ENCODE measurements at places on chromosomes 2 and 18.

GRCh38 chr2:52145005-52145404, 1113.1 kb upstream of the NRXN1 start:
- DNase-seq: no peak

- DNase-seq: no peak
These were observed 45.1 kb downstream of the PROC start for GRCh38 chr2:127463155-127463991.

DNA sequence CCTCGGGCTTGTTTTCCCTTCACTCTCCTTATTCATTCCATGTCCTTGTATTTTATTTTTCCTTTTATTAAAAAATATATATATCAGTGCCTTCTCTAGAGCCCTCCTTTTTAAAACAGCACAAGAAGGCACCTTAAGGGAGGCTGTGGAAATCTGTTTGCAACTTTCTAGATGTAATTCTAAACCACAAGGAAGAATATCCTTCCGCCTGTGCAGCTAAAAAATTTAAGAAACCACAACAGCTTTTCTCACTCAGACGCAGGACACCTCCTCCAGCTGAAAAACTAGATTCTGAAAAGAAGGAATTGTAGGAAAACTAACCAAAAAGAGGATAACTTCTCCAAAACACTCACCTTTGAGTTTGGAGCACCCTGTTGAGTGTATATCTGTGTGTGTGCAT, 142.2 kb downstream of the BCL11A start:
- no peak for DNase-seq

- DNase-seq: no peak
These were observed 73.3 kb downstream of the SH3BP4 start for GRCh38 chr2:235024931-235025773.

DNA sequence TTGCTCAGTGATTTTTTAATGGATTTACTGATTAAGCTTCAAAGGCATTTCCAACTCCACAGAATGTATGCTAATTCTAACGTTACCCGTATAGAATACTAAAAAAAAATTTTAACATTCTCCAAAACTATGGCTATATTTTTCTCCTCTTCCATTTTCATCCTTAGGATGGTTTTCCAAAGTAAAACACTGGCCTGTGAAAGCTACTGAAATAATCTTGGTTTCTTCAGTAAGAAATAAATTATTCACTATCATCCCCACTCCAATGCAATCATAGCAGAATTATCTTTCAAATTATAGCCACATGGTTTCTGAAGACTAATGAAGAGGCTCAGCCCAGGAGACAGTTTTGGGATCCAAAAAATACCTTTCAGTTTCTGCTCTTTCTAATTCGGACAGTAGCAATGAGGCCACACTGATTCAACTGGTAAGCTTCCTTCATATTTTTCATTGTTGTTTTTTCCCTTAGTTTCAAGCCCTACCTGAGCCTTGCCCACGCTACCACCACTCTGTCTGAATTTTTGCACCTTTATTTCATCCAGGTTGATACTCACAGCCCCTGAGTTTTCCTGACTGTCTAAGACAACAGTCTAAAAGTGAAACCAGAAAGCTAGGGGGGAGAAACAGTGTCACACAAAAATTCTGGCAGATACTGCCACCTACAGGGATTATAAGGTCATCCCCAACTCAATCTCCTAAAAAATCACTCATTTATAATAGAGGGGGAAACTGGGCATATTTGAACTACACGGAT, 887.9 kb downstream of the NRXN1 start:
- no peak for DNase-seq

DNA sequence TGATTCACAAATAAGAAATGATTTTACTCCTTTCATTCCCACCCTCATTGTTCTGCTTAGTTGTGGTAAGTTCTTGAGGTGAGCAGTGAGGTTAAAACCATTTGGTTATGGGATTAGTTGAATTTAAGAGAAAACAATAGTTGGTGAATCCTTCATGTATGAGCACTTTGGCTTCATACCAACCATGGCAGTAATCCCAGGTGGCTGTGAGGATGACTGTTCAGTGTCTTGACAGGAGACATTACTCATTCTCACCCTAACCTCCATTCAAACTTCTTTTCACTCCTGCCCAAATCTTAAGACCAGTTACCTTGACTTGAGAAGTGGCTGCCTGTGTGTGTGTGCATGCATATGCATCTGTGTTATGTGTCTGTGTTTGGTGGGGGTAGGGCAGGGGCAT, 143.1 kb downstream of the SETBP1 start:
- no peak for DNase-seq

DNA sequence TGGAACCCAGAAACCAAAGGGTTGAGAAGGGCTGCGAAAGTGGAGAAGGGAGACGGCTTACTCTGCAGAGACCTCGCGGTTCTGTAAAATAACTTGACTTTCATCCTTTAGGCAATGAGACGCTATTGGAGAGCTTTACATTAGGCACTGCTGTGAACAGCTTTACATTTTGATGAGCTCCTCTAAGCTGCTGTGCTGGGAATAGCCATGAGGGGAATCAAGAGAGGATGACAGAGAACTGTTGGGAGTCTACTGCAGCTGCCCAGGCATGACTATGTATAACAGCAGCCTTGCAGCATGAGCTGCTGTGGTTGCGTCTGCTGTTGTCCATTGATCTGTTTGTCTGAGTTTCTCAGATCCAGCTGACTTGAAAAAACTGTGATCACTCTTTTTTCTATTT, 310.8 kb upstream of the MAP2 start:
- DNase-seq: no peak

DNA sequence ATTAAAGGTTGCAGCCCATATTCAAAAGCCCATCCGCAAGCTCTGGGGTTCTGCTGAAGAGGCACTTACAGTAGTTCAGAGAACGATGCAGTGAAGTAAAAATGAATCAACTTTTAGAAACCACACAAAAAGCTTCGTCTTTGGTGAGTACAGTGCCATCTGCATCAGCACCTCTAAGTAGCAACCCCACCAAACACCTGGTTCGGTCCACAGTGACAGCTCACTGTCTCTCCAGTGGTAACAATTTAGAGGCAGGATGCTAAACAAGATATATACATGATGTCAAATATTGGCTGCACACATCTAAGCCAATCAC, 275.4 kb upstream of the TCF4 start:
- no peak for DNase-seq

GRCh38 chr2:112277596-112278220, 2.3 kb downstream of the ZC3H6 start:
- peak; percentile 42 for DNase-seq

DNA sequence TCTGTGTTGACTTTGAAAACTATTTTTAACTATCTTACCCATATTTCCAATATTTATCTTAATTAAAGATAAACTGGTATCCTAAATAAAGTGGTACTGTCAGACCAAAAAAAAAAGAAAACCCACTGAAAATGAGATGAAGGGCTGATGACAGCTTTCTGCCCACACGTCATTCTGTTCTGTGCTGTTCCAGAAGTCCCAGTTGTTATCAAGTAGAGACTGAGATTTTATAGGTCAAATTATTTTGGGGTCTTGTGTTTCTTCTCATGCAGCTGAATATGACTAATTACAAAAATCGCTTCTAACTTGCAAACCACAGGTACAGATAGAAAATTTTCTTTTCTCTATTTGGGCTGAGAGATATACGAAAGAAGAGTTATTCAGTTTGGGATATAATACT, 48.7 kb upstream of the KLF7 start:
- DNase-seq: no peak

- DNase-seq: no peak
These were observed 13.5 kb upstream of the COLEC12 start for GRCh38 chr18:513826-514530.

DNA sequence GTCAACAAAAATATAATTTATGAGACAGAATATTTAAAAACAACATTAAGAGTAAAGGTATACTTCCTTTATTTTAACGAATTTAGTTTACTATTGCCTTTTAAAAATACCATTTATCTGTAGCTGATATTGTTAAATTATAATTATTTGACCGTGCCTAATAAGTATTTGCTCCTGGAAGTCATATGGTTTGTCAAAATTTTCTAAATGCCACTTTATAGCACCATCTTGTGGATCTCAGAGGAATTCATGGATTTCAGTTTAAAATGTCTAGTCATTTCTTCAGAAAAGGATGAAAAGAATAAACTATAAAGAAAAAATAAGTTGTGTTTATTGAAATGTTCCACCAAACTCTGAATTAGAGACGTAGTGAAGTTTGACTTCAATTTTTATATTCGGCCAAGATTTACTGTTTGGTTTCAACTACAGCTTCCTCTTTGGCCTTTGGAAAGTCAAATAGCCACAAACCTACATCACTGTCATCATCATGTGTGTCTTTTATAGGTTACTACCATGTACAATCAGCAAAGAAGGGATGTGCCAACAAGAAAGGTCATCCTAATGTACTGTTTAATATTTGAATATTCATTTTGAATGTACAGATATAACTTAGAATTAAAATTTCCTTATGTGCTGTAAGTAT, 10.3 kb upstream of the FTCDNL1 start:
- no peak for DNase-seq

- DNase-seq: no peak
These were observed 34.6 kb downstream of the ODC1 start for GRCh38 chr2:10413503-10413902.

- DNase-seq: no peak
These were observed 39.7 kb downstream of the CDC42EP3 start for GRCh38 chr2:37631698-37632097.

DNA sequence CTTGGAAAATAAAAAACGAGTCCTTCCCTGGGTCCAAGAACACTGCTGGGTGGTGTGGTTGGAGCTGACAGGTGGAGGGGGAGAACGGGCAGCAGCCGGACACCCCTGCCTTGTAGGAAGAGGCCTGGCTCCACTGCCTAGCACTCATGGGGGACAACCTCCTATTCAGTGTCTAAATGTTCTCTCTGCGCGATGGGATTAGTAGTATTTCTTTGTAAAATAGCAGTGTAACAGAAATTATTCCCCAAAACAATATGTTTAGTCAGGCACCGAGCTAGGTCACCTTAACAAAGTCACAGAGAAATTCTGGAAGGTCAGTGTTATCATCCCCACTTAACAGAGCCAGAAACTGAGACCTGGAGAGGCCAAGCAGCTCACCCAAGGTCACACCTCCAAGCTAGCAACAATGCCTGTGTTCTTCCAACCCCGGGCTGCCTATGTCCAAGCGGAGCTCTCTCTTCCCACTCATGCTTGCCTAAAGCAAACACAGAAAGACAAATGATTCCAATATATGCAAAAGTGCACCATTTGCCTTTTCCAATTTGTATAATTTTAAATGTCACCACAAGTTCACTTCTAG, 68.0 kb downstream of the STEAP3 start:
- DNase-seq: no peak

DNA sequence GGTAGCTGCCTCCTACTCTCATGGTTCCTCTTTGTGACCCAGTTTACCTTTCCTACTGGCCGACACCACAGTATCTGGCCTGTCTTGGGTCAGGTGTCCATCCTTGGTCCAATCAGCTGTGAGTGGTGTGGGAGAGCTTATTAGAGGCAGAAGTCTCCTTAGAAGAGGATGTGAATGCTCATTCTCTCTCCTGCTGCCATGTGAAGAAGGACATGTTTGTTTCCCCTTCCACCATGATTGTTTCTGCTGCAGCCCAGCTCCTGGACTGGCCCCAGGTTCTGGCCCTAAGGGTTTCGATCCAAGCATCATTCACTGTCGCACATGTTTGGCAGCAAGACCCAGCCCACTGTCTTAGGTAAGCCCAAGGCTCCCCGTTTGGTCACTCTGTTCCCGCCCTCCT, 55.3 kb upstream of the TGIF1 start:
- DNase-seq: no peak

DNA sequence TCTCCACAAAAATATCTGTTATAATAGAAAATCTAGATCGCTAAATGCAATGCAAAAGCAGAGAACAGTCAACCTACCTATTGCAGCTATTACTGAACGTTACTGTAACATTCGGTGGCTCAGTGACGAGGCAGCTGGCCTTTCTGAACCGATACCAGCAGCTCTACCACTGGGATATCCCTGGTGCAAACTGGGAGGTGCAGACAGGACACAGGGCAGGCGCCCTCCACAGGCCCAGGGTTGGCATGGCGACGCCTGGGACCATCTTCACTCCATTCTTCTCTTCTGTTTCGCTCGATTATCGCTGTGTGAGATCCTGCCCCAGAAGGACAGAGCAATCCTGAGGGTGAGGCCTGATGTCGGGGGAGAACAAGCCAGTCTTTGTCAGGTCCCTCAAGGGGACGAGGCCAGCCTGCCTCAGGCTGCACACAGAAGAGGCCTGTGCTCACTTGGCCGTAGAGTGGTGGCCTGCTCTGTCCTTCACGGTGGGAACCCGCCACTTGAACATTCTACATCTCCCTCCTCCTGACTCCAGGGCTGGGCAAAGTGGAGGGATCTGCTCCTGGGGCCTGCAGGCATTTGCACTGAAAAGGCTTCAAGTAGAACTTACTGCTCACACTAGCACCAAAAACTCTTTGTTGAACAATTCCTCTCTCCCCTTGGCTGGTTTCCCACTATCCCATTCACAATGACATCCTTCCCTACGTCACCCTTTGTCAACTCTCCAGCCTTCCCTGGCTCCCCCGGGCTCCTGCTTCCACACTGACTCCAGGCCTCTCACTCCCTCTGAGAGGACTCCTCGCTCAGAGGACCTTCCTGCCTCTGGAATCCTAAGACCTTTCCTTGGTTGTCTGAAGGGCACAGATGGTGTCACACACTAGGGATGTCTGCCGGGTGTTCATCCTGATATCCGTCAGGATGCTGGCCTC, 49.7 kb downstream of the CYRIA start:
- DNase-seq: no peak

DNA sequence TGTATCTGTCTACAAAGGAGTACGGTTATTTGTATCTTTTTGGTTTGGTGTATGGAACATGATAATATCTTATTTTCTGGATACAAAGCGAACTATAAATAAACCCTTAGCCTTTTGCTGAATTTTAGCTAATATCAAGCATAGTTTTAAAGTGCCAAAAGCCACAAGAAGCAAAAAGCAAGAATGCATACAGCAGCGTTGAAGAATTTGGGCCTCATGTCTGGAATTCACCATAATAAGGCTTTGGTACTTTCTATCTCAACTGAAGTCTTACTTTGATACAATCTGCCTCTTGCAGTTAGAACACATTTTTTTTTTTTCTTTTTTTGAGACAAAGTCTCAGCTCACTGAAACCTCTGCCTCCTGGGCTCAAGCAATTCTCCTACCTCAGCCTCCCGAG, 151.5 kb downstream of the ERBB4 start:
- DNase-seq: no peak

GRCh38 chr18:22564036-22564435, 146.3 kb upstream of the CTAGE1 start:
- DNase-seq: no peak

DNA sequence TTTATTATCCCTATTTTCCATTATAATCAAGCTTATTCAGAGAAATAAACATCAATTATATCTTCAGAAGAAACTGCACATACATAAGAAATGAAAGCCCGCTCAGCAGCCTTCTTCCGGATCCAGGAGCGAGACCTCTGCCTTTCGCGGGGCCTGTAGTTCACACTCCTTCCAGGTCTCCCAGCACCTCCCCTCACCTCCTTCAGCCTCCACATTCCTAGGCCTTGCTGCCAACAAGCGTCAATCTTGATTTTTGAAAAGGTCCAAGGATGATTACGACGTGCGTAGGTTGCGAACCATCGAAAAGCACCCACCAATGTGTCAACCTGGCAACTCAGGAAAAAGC, 355 bp upstream of the KIDINS220 start:
- DNase-seq: no peak
